NCI-H526 treated with DMSO at 0.1 percent for 48 hours (cell line): ENCODE measurements at places on chromosomes 6 and 20.

- no peak for DNase-seq
Measured at GRCh38 chr6:39029156-39030011, 19.2 kb upstream of the GLP1R start.

DNA sequence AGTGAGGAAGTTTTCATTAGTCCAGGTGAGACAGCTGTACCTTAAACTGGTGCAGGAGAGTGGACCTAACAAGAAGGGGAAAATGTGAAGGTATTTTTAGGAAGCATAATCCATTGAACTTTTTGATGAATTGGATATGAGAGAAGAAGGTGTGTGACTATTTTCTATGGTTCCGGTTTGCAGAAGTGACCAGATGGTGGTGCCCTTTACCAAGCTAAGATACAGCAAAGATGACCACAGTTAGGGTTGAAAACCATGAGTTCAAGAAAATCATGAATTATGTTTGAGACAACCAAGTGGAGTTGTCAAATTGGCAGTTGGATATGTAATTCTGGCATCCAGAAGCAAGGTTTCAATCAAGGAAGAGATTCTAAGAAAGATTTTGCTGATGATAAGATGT, 61.9 kb upstream of the NRSN1 start:
- peak; percentile 7 for DNase-seq

- DNase-seq = no peak
Measured at GRCh38 chr6:125230674-125231073, 71.1 kb downstream of the HDDC2 start.

- DNase-seq = no peak
Measured at GRCh38 chr20:23212011-23212410, 125.9 kb upstream of the CD93 start.

DNA sequence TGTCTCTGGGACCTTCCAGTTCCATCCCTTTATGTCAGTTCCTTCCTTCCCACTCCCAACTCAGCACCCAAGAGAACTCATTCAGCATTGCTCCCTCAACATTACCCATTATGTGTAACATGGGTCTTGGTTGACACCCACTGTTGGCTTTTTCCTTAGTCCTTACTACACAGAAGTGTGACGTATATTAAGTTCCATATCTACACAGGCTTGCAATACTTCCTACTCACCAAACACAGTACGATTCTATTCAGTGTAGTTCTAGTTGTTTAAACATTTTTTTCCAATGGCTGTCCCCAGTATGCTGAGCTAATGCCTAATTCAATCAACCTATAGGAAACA, 37.7 kb downstream of the ARHGAP18 start:
- no peak for DNase-seq

GRCh38 chr6:74735304-74735703, 470.5 kb downstream of the COL12A1 start:
- DNase-seq = no peak

DNA sequence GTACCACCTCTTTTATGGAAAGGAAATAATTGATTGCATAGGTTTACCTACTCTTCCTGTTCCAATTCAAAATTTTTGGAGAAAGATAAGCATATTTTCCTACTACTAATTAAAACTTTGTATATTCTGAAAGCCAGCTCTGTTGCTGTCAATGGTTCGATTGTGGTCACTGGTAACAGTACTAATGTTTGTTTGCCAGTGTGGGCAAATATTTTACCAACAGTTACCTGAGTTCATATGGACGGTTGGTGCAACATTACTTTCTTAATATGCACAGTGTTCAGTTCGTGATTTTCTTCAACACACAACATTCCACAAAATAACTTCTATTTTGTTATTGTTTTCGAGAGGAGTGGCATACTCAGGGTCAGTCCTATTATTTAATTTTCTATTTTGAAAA, 17.1 kb upstream of the CTAGE9 start:
- DNase-seq = no peak

DNA sequence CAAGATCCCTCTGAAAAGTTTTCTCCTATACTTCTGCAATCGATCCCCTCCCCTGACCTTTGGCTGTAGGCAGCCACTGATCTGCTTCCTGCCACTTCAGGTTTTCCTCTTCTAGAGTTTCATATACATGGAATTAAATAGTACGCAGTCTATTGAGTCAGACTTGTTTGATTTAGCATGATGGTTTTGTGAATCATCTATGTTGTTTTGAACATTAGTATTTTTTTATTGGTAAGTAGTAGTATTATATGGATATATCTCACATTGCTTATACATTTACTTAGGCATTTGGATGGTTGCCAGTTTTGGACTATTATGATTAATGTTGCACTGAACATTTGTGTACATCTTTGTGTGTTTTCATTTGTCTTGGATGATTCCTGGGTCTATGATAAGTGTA, 518.0 kb downstream of the CD109 start:
- no peak for DNase-seq

- no peak for DNase-seq
Measured at GRCh38 chr6:36350082-36350481, 13.4 kb upstream of the BNIP5 start.

DNA sequence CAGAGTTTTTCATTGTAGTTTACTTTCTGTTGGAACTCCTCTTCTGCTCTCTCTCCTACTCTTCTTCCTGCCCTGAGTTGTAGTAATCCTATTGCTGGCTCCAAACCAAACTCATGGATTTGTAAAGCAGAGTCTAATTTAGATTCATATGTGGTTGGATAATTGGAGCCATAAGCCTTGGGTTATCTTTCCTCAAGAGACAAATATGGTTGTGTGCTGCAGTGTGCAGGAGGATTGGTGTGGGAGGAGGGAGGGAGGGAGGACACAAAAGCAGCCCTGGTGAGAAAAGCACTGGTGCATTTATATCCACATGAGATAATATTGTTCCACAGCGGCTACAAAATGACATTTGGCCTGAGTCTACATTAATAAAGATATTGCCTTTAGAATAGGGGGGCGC, 4.2 kb downstream of the HLA-G start:
- DNase-seq = no peak

GRCh38 chr20:54194724-54195438, 13.0 kb upstream of the PFDN4 start:
- no peak for DNase-seq

- DNase-seq = no peak
Measured at GRCh38 chr6:105868823-105869460, 217.2 kb upstream of the PRDM1 start.

DNA sequence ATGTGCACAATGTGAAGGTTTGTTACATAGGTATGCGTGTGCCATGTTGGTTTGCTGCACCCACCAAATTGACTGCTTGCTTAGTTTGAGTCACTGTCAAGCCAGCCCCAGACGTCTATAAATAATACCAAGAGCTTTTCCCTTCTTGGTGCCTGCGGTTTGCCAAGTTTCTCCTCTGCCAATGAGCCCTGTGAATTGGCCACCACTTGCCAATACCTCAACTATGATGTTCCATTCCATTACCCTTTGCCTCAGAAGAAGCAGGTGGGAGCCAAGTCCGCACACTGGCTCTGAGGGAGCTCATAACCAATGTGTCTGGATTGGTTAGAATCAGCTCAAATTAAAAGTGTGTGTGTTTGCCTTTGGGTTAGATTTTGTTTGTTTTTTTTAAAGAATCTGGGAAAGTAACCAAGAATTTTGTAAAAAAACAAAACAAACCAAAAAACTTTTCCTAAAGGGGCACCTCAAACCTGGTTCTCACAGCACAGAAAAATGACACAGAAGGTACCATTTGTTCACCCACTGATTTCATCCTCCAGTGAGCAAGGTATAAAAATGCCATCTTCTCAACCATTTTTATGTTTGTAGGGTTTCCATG, 244.7 kb upstream of the PRND start:
- DNase-seq = no peak

DNA sequence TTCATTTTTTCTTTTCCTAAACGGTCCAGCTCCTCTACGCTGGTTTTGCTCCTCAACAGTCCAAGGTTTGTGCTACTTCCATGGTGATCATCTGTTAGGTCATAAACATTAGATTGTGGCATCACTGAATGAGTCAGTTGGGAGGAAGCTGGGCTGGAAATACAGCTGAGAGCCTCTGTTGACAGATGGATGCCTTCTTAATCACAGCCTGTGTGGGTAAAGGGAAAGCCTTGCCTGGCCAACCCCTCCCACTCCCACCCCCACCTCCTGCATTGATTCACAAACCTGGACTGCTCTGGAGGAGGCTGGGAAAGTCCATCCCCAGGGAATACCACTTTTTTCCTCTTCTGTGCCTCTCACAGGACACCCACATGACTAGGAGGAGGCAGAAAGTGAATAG, 180.6 kb upstream of the CCN2 start:
- no peak for DNase-seq

DNA sequence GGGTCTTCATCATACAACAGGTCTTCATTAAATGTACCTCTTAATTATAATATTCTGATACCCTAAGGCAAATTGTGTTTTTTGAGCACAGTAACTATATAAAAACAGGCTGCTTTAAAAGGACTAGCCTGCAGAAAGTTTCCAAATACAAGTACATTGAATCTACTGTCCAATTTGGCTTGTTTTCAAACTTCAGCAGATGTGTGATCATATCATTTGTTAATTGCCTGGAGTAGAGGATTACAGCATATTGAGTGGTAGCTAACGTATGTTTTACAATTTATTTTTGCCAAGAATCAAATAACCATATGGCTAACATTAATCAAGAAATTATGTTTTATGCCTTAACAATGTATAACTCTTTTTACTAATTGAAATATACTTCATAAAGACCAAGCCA, 12.6 kb downstream of the TINAG start:
- no peak for DNase-seq

GRCh38 chr6:34589140-34589539, 33.0 kb upstream of the SPDEF start:
- no peak for DNase-seq

DNA sequence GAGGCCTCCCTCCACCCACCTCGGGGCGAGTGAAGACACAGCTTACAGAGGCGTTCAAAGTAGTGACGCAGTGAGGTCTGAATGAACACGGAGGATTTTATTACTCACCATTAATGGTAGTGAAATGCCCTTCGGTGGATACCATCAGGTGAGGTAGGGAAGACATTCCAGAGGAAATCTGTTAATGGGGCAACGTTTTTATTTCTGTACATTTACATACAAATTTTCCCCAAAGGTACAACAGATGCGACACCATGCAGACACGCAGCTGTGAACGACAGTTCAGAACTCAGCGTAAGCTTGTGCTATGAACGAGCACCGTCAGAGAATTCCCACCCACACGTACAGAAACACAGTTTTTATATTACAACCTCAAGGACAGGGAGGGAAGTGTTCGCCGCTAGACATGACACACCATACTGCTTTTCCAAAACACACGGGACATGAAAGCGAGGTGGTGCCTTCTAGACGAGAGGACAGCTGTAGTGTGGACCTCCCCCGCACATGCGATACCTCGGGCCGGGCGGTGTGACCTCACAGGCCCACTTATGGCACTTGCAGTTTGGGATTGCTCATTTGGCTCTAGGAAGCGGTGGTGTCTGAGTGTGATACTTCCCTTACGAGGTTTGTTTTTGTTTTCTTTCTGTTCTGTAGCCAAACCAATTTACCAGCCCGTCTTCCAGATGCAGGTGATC, 10.7 kb downstream of the PSMG4 start:
- DNase-seq = no peak

GRCh38 chr20:62357681-62358080, 9.4 kb downstream of the LAMA5 start:
- DNase-seq = no peak

DNA sequence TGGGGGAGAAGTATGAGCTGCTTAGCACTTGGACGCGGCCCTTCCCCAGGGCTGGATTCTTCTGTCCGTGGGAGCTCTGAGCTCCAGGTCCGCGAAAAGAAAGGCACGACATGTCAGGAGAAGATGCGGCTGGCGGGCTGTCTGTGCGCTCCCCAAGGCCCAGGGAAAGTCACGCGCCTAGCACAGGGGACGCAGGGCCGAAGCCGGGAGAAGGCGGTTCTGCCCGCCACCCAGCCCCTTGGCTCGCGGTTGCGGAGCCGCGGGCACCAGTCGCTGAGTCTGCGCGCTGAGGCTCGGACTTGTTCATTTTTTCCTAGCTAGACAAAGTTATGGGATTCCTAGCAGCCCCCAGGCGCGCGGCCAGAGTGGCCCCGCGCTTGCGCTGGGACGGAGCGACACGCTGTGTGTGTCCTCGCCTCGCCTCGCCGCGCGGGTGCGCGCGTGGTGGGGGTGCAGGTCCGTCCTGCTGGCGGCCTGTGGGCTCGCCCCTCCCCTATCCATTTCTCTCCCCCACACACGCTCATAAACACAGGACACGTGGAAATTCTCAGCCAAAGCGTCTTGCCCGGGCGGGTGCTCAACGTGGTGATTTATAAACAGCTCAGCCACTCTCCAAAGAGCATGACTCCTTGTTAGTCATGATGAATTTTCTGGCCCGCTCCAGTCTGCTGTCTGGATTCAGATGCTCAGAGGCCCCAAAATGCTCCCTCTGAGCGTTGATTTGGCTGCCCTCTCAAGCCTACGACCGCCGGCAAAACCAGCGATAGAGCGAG, 1.9 kb upstream of the POU3F2 start:
- peak; percentile 70 for DNase-seq

- DNase-seq = no peak
Measured at GRCh38 chr6:39362487-39362865, 40.0 kb upstream of the KCNK16 start.

- DNase-seq = no peak
Measured at GRCh38 chr6:36171573-36171972, 25.0 kb upstream of the BRPF3 start.

DNA sequence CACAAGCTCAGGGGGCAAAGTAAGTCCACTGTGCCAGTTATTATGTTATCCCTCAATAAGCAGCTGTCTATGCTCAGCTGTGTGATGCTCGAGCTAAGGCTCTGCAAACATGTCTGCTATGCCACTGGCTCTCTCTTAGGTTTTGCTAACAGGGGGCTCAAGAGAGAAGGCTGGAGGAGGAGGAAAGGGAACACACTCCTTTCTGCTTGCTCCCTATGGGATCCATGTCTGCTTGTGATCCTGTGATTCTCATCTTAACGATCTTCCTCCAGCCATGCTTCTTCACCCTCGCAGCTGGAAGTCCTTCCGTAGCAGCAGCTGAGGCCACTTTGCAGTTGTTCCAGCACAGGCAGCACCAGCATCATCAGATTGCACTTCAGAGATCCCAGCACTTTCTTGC, 37.0 kb upstream of the IGF2R start:
- no peak for DNase-seq

DNA sequence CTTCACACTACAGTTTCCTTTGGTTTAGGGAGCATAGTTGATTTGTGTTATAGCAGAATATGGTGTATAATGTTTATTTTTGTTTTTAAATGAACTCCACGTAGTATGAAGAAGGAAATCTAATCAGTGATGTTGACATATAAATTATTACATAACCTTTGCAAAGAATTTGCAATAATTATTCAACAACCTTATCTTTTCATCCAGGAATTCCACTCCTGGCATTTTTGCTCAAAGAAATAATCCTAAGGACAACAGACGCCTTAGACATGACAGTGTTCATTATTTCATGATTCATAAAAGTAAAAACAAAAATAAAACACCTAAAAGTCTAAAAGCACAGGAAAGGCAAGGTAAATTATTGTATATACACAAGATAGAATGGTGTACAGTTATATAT, 229.2 kb downstream of the EPM2A start:
- DNase-seq = no peak

GRCh38 chr6:19369785-19370184, 467.4 kb upstream of the ID4 start:
- DNase-seq = no peak

- DNase-seq = no peak
Measured at GRCh38 chr20:24444526-24445190, 24.8 kb upstream of the SYNDIG1 start.
